ENCODE measurements at places on chromosomes 2 and 18. TPM values are rescaled to one million over a fixed set of nuclear protein-coding genes. Genes with fewer than 3 reads are reported as not detected.

Gene GBX2
- not detected for total RNA-seq

Gene DYNC2LI1
- 5.9 TPM for total RNA-seq

Gene NYAP2
- not detected for total RNA-seq

Gene PLB1
- 1.2 TPM for total RNA-seq

Gene LYG2
- not detected for total RNA-seq

DNA sequence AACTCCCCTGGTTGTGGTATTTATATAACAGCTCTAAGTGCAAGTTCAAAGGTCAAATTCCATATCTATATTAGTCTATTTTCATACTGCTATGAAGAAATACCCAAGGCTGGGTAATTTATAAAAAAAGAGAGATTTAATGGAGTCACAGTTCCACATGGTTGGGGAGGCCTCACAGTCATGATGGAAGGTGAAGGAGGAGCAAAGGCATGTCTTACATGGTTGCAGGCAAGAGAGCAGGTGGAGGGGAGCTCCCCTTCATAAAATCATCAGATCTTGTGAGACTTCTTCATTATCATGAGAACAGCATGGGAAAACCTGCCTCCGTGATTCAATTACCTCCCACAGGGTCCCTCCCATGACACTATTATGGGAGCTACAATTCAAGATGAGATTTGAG is 179.6 kb upstream of the FBXO11 start:
- no peaks in the 10 kb centered on the region for H3K4me1 ChIP-seq
- DNase-seq = no peak
- no peaks in the 10 kb centered on the region for H3K36me3 ChIP-seq
- no peak overlapping the region for H3K4me3 ChIP-seq
- no peak overlapping the region for H3K27ac ChIP-seq

DNA sequence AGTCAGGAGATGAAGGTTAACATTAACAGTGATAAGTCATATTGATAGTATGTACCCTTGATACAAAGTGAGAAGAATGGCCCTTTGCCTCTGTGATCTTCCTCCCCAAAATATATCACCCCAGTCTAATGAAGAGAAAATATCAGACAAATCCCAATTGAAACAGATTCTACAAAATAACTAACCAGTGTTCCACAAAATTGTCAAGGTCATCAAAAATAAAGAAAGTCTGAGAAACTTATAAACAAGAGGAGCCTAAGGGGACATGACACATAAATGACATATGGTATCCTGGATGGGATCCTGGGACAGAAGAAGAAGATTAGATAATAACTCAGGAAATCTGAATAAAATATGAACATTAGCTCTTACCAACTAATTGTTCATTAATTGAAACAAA is 398.4 kb downstream of the DSC3 start:
- H3K27ac ChIP-seq = no peak overlapping the region
- DNase-seq = no peak
- H3K4me1 ChIP-seq = no peaks in the 10 kb centered on the region
- no peak overlapping the region for H3K4me3 ChIP-seq
- no peaks in the 10 kb centered on the region for H3K27me3 ChIP-seq
- H3K36me3 ChIP-seq = no peaks in the 10 kb centered on the region

DNA sequence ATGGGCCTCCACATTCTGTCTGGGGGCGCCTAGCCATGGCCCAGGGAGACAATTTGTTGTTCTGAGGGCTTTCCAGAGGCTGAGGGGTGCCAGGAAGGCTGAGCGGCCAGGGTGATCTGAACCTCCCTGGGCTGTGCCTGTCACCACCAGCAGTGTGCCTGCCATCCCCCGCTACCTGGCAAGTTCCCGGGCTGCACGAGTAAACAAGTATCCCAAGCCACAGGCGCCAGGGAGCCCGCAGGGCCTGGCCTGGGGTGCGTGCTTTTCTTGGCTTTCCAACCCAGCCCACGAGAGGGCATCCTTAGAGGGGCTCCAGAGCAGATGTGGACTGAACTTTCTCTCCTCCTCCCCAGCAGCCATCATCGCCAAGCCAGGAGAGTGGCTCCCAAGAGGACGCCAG is 35.1 kb upstream of the B3GNT7 start:
- DNase-seq = no peak
- no peak overlapping the region for H3K4me3 ChIP-seq
- no peaks in the 10 kb centered on the region for H3K36me3 ChIP-seq
- H3K27me3 ChIP-seq = no peaks in the 10 kb centered on the region
- no peak overlapping the region for H3K27ac ChIP-seq
- peaks cover 21% of the 10 kb centered on the region for H3K4me1 ChIP-seq

GRCh38 chr2:122516775-122517174 is 761.3 kb downstream of the TSN start:
- no peaks in the 10 kb centered on the region for H3K4me1 ChIP-seq
- no peaks in the 10 kb centered on the region for H3K36me3 ChIP-seq
- no peak for DNase-seq
- H3K27ac ChIP-seq = no peak overlapping the region
- H3K27me3 ChIP-seq = no peaks in the 10 kb centered on the region

DNA sequence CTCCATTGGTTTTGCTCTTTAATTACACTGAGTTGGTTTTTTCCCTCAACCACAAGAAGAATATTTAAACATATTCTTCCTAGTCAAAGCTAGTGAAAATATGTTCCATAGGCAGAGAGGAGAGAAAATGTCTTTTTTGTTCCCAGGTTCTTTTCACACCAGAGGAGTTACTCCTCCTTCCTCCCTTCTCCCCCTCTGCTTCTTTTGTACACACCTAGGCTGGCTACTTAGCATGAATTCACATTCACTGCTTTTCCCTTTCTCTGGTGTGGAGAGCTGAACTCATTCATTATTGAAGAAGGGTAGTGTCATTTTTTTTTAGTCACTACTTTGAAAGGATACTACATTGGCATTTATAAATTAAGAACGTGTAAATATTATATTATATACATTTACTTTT is 56.6 kb upstream of the UGP2 start:
- H3K27me3 ChIP-seq = peaks cover 9% of the 10 kb centered on the region
- no peak overlapping the region for H3K27ac ChIP-seq
- no peak for DNase-seq
- no peak overlapping the region for H3K4me3 ChIP-seq

- no peaks in the 10 kb centered on the region for H3K36me3 ChIP-seq
- H3K27me3 ChIP-seq = peaks cover 4% of the 10 kb centered on the region
- H3K4me1 ChIP-seq = no peaks in the 10 kb centered on the region
- no peak overlapping the region for H3K27ac ChIP-seq
Observed at GRCh38 chr18:22550861-22551260, 133.1 kb upstream of the CTAGE1 start.
